ENCODE measurements at places on chromosomes 4 and X.
A peak's percentile ranks its signal among the peaks of the same experiment; 100 is the strongest.

DNA sequence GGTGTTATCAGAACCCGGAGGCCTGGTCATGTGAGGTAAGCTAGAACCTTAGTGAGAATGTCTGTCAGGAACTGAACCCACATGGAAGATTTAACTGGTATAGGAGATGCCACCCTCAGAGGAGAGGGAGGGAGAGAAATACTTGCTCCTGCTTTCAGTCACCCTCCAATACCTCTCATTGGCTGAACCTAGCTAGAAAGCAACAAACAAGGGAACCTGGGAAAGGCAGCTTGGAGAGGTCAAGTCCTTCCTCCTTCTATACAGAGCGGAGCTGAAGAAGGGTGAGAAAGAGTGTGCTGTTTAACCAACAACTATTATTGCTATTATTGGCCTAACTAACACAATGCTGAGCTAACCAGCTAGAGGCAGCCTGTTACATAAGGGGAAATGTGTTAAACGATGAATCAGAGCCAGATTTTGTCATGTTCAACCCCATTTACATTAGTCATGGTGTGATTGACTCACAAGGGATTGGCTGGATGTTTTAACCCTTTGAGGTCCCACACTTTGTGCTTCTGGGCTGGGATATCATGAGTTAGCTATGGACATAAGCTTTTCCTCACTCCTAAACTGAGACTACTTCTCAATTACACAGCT, 96.5 kb upstream of the ESX1 start:
- DNase-seq = no peak

DNA sequence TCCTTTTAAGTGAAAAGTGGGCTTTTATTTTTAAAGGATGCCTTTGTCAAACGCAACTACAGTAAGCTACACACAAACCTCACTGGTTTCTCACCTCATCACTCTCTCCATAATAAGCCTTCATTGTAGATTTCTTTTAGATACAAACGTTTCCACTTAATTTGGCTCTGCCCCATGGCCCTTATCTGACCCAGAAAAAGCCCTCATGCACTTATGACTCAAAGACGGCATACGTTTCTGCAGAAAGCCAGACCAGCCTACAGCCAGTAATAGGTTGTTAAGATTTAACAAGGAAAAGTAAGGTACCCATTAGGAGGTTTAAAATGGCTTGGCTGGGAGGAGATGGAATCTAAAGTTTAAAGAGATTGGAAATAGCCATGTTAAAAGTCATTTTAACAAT, 914.6 kb upstream of the INTU start:
- no peak for DNase-seq

DNA sequence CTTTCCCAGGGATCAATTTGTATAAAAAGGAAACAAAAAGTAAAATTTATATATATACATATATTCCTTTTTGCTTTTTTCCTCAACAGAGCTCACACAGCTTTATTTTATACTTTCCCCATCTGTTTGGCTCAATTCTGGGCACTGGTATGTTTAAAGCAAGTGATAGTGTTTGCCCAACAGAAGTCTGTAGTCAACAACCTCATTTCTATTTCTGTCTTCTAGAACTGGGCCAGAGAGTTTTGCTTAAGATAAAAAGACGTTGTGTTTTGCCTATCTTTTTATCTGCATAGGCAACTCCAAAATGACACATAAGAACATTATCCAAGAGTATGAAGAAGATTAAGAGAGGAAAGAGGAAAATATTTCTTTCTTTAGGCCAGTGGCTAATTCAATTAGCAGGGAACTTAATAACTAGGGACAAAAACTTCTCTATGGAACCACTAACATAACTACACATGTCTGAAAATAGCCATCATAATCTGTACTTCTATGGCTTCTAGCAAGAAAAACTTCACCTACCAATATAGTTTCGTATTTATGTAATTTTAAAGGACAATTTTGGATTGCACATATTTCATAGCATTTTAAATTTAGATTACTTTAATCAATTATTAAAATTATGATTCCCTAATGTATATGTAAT, 1300.5 kb downstream of the ARAP2 start:
- no peak for DNase-seq

DNA sequence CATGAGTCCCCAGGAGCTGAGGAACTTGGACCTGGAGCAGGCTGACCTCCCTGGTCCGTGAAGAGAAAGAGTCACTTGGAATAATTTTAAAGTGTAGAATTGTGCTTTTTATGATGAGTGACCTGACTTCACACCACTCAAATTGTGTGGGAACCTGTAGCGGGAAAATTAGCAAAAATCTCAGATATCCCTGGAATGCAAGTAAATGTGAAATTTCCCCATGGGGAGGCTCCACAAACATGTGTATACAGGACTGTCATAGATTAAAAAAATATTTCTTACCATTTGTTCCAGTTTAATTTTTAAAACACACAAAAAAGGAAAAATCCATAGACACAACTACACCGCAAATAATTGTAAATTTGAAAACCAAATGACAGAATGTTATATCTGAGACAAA, 1079.6 kb upstream of the PABPC4L start:
- DNase-seq = peak; percentile 43

GRCh38 chr4:37767546-37767945, 58.9 kb upstream of the PGM2 start:
- DNase-seq = peak; percentile 20

DNA sequence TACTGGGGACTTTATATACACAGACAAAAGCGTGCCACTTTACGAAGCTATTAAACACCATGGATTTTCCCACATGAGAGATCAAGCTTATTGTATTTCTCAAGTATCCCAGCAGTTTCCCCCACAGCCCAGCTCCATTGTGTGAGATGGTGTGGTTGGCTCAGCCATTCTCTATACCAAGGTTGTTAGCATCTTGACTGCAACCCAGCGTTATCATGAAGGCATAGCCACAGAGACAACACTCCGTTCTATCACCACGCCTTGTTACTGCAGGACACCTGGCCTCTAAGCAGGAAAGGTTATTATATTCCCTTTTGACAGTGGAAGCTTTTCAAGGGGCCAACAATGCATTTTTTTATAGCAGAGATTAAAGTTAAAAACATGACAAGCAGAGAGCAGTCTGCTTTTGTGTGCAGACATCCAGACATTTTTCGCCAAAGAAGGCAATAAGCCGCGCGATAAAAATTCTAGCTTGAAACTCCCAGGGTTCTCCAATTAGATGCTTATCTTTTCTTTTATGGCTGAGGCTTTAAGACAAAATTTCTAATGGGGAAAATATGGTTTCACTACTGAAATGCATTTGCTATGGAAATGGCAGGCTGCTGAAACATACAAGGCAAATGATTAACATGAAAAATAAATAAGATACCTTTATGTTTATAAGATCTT, 206.1 kb downstream of the MID1 start:
- DNase-seq = no peak

DNA sequence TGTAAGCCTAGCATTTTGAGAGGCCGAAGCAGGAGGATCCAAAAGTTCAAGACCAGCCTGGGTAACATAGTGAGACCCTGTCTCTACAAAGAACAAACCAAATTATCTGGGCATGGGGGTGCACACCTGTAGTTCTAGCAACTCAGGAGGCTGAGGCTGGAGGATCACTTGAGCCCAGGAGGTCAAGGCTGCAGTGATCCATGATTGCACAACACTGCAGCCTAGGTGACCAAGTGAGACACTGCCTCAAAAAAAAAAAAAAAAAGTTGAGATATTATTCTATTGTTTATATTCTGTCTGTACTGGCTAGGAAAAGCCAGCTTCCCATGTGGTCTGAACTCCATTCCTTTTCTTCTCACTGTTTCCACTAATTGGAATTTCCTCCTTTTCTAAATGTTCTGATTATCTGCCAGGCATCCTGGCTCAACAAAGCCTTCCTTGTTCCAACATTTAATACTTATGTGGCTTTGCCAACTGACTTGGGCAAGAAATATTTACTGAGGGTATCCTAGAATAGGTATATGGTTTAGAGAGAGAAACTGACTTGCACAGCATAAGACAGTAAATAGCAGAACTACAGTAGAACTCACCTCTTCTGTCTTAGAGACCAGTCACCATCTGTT, 175.2 kb upstream of the ADAMTS3 start:
- DNase-seq = no peak

DNA sequence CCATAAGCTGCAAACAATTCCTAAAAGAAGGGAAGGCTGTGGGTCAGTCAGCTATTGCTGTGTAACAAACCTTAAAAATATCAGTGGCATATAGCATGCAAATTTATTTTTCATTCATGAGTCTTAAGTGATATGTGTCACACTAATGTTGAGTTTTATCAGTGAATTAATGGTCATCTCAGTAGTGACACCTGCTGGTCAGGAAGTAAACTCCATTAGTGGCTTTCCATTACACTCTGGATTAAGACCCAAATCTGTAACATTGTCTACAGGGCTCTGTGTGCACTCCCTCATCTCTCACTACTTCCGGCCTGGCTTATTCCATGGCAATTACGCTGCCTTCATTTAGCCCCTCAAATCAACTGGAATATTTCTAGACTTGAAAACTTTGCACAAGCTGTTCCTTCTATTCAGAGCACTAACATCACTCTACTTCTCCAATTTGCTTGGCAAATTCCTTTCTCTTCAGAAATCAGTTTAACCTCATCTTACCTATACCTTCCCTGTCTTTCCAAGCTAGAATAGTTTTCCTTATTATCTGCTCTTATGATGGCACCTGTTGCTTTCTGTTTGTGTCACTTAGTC, 217.3 kb upstream of the TAPT1 start:
- peak; percentile 41 for DNase-seq

GRCh38 chrX:78796916-78797315, 49.4 kb downstream of the LPAR4 start:
- DNase-seq = no peak

GRCh38 chr4:53240573-53240972, 125.3 kb downstream of the SCFD2 start:
- no peak for DNase-seq

GRCh38 chr4:145251391-145251790, 71.0 kb upstream of the OTUD4 start:
- DNase-seq = no peak

- DNase-seq = no peak
Measured at GRCh38 chrX:24838629-24839028, 144.9 kb downstream of the POLA1 start.

- peak; percentile 1 for DNase-seq
Measured at GRCh38 chrX:135974279-135974856, 580 bp upstream of the MMGT1 start.

- no peak for DNase-seq
Measured at GRCh38 chr4:122821092-122821491, 5.5 kb upstream of the FGF2 start.

GRCh38 chrX:120251471-120252011, 929 bp downstream of the ZBTB33 start:
- no peak for DNase-seq

DNA sequence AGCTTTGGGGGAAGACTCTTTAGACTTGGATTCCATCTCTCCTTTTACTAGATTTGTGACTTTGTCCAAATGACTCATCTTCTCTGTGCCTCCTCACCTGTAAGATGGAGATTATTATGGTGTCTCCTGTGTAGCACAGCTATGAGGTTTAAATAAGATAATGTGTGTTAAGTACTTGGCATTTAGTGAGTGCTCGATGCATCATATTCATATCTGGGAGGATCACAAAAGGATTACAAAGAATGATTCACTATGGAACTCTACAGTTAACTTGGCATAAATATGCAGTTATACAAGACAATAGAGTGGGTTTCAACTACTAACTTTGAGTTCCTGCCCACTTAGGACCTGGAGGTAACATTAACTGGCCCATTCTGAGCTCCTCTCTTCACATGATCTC, 2.3 kb downstream of the GBA3 start:
- no peak for DNase-seq

DNA sequence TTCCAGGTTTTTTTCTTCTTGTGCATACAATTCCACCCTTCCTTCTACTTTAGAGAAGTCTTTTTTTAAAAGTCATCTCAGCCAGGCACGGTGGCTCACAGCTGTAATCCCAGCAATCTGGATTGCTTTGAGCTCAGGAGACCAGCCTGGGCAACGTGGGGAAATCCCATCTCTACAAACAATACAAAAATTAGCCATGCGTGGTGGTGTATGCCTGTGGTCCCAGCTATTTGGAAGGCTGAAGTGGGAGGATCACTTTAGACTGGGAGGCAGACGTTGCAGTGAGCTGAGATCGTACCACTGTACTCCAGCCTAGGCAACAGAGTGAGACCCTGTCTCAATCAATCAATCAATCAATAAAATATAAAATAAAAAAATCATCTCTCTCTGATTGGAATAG, 14.8 kb downstream of the ELOVL6 start:
- DNase-seq = no peak

DNA sequence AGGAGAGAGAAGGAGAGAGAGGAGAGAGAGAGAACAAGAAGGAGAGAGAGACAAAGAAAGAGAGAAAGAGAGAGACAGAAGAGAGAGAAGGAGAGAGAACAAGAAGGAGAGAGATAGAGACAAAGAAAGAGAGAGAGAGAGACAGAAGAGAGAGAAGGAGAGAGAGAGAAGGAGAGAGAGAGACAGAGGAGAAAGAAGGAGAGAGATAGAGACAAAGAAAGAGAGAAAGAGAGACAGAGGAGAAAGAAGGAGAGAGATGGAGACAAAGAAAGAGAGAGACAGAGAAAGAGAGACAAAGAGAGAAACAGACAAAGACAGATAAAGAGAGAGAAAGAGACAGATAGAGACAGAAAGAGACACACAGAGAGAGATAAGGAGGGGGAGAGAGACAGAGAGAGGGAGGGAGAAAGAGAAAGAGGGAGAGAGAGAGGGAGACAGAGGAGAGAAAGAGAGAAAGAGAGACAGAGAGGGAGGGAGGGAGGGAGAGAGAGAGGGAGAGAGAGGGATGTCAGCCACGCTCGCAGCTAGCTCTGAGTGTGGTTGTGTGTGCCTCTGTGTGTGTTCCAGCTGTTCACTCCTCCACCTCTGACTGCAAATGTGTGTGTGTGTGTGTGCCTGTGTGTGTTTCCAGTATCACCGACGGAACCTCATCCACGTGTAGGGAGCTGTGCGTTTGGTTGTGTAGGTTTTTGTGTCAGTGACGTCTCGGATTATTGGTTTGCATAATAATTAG, 105.8 kb downstream of the CRLF2 start:
- no peak for DNase-seq

DNA sequence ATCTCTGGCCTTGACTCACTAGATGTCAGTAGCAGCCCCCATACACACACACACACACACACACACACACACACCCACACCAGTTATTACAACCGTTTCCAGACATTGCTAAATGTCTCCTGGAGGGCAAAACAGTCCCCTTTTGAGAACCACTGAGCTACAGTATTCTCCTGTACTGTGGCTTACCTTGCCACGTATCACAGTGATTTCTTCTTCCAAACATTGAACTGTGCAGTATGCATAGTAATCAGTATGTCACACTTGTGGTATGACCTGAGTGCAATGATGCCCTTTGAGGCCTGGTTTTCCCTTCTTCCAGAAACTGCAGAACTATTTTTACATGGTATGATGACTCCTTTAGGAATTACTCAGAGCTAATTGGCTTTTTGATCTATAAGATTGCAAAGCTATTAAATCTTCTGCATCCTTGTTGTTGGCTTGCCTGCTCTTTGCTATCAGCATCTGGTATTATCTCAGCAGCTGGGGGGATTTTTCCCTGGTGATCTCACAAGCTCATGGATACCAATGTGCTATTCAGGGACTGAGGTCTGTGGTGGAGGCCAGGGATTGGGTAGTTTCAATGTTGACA, 3.6 kb upstream of the THOC2 start:
- DNase-seq = no peak

All from HS-27A (cell line).